ENCODE measurements at places on chromosomes 13 and 19.

- DNase-seq: no peak
Measured at GRCh38 chr13:87131611-87132010, 539.6 kb upstream of the SLITRK5 start.

DNA sequence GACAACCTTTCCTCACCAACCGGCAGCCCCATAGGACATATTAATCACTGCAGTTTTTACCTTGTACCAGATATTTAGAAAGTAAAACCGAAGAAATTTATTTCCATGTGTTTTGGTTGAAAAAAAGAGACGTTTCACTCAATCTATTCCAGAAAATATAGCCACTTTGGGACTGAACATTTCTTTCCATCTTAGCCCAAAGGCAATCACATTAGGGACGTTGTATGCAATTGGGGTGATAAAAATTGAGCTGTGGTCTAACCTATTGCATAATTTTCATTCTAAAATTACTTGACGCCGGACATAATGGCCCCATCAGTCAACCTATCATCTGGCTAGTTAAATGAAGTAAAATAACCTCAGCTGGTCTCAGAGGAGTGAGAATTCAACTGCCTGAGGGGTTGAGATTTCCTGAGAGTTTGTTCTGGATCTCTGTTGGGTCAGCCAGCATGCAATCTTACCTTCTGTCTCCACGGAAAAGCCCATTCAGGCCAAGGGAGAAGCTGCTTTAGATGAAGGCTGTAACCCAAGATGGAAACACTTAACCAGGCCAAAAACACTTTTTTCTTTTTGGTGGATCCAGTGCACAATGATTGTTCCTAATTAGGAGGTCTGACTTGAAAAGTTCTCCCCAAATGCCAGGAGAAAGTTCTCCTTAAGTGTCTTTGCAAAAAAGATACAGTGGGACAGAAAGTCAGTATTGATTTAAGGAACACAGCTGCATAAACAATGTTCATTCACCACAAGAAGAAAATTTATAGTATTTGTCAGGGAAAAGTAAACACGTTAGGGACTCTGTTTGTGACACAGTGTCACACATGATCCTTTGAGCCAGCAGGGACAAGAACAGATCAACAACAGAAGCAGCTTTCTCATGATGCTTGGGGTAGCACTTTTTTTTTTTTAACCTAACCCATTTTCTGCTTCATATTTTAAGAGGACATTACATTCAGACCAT lies 34.1 kb downstream of the DLEU7 start:
- DNase-seq: no peak

- DNase-seq: peak; percentile 32
Measured at GRCh38 chr19:2015608-2015950, at the start of gene BTBD2. BTBD2 (minus strand) TSS chr19:2015714; CDS start chr19:2015703, 11 bp downstream.

DNA sequence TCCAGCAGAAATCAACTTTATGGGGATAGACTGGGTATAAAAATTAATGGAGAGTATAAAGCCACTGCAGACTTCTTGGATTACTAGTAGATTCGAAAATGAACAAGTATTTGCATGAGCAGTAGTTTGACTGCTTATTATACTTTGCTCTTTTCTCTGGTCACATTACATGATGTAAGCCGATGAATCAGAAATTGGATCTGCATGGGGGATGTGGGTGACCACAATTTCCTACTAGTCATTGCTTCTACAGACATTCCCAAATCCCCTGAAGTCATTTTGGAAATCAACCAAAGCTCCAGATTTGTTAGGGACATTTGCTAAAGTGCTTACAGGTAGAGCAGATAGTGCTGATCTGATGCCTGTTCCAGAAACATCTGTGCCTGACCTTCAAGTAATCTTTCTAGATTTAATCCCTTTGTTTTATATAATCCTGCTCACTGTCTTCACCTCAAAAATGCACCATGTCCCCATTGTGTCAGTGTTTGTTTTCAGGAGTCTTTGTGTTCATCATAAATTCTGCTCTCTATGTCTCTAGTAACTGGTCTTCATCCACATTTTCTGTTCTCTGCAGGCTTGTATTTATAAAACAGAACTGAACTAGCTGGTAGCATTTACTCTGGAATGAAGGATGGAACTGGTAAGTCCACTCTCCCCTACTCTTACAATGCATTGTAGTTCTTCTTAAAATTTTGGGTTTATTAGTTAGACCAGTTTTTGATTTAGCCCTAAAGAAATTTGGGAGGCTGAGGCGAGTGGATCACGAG lies 201.5 kb upstream of the CSNK1A1L start:
- no peak for DNase-seq

GRCh38 chr19:32811151-32811550 lies 58.4 kb downstream of the SLC7A9 start:
- no peak for DNase-seq

DNA sequence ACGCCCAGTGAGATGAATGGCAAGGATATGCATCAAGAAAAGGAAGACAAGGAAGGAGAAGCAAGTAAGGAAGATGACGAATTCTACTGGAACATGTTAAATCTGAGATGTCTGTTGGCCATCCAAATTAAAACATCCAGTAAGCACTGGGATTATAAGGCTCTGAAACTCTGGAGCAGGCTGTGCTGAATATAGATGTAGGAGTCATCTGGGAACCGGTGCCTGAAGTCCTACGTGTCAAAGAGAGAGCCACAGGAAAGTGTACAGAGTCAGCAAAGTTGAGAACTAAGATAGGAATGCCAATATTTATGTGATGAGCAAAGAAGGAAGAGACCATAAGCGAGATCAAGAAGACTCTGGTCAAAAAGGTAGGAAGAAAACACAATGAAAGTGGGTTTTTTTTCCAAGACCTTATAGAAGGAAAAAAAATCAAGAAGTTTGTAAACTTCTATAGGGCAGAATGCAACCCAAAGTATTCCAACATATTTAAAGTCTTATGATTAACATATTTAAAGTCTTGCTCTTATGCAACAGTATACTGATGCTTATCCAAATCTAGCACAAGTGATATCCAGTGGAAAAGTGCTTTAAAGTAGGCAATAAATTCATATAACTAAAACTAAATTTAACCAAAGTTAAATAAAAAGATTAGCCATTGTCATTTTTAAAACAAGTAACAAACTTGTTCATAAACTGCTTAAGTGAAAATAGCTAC lies 51.2 kb upstream of the EEF1AKMT1 start:
- DNase-seq: no peak

DNA sequence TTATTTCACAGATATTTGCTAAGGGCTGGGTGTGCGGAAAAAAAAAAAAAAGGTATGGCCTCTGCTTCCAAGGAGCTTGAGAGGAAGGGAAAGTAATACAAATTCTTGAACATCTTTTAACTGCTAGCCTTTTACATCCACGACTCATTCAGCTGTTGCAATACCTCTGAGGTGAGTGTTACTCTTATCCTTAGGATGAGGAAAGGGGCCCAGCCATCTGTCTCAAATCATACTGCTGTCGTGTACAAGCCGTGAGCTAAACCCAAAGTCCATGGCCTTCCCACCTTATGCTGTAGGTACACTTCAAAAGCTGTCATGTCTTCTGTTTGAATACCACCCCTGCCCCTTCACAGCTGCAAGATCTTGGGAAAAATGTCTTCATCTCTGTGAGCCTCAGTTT lies 146.8 kb downstream of the KCNRG start:
- DNase-seq: no peak

GRCh38 chr19:5907241-5907640 lies 2.6 kb downstream of the VMAC start:
- no peak for DNase-seq

GRCh38 chr13:53560556-53560955 lies 531.9 kb downstream of the OLFM4 start:
- no peak for DNase-seq

DNA sequence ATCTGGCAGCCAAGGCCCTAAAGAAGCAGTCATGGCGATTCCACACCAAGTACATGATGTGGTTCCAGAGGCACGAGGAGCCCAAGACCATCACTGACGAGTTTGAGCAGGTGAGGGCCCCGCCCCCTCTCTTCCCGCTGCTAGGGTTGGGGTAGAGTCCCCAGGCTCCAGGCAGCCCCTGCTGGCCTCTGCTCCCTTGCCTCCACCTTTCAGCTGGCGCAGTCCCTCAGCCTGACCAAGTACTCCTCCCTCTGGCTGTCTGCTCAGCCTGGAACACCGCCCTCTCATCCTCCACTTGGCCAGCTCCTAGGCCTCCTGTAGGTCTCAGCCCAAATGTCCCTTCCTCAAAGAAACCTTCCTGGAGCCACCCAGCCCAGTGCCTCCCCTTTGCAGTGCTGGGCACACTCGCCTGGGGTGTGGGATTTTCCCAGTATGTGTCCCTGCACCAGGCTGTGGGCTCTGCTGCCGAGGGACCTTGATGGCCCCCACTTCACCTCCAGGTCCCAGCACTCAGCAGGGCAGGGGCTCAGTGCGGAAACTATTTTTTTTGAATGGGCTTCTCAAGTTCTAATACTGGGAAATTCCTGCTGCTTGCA lies 5.7 kb downstream of the LENG1 start:
- DNase-seq: no peak

DNA sequence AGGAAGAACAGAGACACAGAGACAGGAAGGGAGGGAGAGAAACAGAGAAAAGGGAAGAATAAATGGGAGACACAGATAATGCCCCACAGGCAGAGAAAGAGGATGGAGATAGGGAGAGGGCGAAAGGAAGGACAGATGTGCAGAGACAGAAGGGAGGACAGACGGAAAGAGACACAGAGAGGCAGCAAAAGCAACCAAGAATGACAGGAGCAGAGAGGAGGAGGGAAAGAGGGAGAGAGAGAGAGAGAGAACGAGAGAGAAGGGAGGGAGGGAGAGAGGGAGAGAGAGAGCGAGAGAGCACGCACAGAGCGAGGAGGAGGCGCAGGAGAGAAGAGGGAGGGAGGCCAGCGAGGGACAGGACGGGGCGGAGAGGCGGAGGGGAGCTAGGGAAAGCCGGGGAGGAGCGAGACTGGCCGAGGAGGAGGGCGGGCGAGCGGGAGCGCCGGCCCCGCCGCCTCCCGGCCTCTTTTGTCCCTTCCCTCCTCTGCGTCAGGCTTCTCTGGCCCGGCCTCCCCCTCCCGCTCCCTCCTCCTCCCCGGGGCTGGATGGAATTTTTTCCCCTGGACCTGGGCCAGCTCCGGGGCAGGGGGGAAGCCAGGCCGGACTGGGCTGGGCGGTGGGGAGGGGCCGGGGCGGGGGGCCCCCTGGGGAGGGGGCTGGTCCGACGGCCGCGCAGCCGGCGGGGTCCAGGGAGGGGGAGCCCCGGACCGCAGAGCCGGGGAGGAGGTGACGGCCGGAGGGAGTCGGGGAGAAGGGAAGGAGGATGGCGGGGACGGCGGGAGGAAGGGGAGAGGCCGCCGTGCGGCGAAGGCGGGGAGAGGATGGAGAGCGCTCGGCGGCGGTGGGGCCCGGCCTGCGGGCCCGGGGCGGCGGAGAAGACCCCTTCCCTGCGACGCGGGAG lies 4.2 kb upstream of the SPACA6 start:
- no peak for DNase-seq

DNA sequence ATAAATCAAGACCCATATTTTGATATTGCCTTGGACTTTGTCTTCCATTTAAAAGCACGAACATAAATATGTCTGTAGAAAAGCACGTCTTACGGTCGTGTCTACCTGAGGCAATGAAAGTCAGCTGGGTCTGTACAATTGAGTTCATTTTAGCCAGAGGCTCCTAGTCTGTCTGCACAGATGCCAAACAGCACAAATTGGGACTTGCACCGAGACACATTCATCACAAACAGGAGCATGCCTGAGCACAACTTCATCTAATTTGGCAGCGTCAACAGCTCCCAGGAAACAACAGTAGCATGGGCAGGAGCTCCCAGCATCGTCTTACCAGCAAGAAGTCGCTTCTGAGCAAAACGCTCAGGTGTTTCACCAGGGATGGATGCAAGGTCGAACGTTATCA lies 687.0 kb downstream of the EFNB2 start:
- DNase-seq: no peak

- no peak for DNase-seq
Measured at GRCh38 chr19:18719541-18719940, 36.1 kb downstream of the CRTC1 start.

DNA sequence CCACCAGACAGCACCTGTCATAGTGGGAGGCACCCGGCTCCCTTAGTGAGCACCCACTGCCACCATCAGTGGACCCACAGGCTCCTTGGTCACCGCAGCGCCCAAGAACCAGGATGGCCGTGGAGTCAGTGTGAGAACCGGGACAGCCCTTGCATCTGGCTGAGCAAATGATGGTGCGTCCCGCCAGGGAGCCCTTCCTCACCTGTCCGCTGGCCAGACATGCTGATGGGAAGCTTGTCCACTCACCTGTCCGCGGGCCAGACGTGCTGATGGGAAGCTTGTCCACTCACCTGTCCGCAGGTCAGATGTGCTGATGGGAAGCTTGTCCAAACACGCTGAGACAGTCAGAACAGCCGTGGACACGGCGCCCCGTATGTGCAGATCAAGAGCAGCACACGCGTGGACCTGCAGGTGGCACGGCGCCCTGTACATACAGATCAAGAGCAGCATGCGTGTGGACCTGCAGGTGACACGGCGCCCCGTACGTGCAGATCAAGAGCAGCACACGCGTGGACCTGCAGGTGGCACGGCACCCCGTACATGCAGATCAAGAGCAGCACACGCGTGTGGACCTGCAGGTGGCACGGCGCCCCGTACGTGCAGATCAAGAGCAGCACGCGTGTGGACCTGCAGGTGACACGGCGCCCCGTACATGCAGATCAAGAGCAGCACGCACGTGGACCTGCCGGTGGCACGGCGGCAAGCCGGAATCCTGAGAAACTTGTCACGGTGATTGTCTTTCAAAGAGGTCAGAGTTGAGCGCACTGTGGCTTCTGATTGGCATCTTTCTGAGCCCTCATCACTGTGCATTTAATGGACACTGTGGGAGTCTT lies 40.7 kb upstream of the DCUN1D2 start:
- no peak for DNase-seq

Measured in stimulated activated CD8-positive, alpha-beta memory T cell treated with anti-CD3 and anti-CD28 coated beads, Interleukin-15, amount 100 ng/mL, for 24 hours (primary cell).